Endothelial cell (in vitro differentiated cells): ENCODE measurements at places on chromosomes 1 and 21.

DNA sequence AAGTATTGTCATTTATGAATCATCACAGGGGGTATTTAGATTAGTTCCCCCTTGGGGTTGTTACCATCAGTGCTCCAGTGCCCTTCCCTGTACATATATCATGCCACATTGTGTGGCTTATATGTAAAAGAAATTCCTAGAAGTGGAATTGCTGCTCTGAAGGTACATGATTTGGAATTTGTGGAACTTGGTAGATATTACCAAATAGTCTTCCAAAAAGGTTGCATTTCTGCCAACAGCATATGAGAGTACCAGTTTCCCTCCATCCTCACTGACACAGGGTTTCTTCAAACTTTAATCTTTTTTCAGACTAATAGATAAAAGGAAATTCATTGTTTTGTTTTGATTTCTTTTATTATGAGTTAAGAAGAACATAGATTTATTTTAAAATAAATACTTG is 41.3 kb downstream of the AKNAD1 start:
- no peak for DNase-seq

GRCh38 chr1:158035976-158036583 is 42.6 kb downstream of the KIRREL1 start:
- DNase-seq: no peak

- DNase-seq: no peak
Observed at GRCh38 chr1:86852289-86852688, 61.6 kb downstream of the SELENOF start.

- no peak for DNase-seq
Observed at GRCh38 chr21:38325731-38326420, 69.1 kb downstream of the KCNJ15 start.

DNA sequence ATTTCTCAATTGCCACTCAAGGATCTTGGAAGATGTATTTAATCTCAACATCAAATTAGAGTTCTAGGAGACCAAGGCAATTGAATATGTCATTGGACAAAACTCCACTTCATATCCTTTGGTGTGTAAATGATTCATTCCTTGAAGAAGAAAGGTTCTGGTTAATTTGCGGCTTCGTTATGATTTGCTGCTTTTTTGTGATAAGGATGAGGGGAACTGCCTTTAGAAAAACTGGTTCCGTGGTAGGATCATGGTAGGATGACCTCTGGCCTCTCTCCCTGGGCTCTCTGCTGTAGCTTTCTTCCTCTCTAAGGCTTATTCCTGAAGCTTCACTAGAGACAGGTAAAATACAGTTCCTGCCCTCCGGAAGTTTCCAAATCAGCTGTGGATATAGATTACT is 51.5 kb upstream of the ERRFI1 start:
- DNase-seq: no peak

- no peak for DNase-seq
Observed at GRCh38 chr1:65759516-65759915, 33.2 kb upstream of the PDE4B start.

DNA sequence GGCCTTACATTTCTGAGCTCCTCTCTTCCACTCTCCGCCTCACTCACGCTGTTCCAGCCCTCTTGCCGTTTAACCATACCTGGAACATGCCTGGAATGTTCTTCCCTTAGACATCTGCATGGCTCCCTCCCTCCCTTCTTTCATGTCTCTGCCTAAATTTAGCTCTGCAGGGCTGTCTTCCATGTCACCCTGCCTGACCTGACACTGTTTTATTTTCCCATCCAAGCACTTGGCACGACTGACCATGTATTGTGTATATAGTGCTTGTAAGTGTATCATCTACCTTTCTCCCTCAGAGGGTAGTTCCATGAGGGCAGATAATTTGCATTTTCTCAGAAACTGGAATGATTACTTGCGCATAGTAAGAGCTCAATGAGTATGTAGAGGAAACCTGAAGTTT is 47.3 kb downstream of the ST6GALNAC3 start:
- no peak for DNase-seq

DNA sequence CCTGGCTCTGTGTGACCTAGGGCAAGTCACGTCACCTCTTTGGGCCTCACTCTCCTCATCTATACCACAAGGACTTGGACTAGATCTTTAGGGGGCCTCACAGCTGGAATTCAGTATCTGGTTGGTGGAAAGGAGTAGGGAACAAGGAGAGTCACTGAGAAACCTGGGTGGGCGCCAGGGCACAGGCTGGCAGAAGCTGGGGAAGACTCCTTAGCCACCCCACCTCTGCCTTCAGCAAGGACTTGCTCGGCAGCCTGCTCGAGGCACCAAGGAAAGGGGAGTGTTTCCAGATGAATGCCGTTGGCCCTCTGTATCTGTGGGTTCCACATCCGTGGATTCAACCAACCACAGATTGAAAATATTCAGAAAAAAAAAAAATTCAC is 1.2 kb upstream of the OPTC start:
- no peak for DNase-seq

DNA sequence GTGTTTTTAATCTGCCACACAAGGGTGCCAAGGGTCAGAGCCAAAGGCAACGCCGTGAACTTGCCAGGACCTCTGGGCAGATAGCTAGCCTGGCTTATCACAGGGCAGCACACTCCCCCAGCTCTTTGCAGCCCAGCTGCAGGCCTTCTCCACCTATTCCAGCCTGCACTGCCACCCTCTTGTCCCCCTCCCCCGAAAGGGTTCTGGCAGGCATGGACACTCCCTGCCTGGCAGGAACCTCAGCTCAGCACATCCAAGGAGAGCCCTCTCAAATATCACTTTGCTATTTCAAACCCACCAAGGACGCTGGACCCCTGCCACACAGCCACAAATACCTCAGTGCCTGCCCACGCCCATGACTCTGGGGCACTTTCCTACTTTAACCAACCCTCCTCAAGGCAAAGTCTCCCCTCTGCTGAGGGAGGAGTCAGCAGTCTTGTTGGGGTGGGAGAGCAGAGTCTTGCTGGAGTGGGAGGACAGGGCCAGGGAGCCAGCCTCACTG is 9.1 kb downstream of the SSBP3 start:
- no peak for DNase-seq

GRCh38 chr1:202081992-202082391 is 40.7 kb upstream of the GPR37L1 start:
- no peak for DNase-seq

GRCh38 chr1:21707086-21707840 is 38.1 kb upstream of the RAP1GAP start:
- DNase-seq: no peak

GRCh38 chr1:55993646-55994318 is 585.6 kb downstream of the PLPP3 start:
- no peak for DNase-seq

DNA sequence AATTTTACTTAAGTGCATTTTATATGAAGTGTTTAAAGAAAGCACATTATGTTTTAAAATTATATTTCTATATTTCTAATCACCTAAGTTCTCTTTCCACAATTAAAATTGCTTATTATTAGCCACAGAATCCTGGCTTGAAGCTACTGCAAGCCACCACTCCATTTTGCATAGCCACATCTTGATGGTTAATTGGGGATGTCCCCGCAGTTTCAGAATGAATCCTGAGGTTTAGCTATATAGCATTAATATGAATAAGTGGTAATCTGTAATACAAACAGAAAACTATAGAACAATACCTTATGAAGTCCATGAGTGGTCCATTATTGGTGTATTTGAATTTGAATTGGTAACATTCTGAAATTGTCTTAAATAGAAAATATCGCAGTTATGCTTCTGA is 11.6 kb upstream of the GOLPH3L start:
- DNase-seq: no peak

- DNase-seq: peak; percentile 30
Observed at GRCh38 chr1:154772606-154773506, 97.2 kb downstream of the KCNN3 start.

DNA sequence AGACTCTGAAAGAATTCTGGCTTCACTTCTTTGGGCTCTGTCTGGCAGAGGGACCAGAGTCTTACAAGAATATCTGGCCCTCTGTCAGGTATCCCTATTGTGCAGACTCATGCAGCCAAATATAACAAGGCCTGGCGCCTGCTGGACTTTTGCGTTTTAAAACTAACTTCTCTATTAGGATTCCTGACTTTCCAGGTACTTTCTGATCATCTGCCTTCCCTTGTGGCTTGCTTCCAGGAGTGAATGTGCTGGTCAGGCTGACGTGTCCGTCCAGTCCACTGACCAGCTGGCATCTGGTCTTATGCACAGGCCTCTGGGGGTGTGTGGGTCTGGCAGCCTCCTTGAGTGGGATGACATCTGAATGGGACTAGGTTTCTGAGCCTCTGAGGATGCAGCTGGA is 8.6 kb upstream of the RAB29 start:
- no peak for DNase-seq

DNA sequence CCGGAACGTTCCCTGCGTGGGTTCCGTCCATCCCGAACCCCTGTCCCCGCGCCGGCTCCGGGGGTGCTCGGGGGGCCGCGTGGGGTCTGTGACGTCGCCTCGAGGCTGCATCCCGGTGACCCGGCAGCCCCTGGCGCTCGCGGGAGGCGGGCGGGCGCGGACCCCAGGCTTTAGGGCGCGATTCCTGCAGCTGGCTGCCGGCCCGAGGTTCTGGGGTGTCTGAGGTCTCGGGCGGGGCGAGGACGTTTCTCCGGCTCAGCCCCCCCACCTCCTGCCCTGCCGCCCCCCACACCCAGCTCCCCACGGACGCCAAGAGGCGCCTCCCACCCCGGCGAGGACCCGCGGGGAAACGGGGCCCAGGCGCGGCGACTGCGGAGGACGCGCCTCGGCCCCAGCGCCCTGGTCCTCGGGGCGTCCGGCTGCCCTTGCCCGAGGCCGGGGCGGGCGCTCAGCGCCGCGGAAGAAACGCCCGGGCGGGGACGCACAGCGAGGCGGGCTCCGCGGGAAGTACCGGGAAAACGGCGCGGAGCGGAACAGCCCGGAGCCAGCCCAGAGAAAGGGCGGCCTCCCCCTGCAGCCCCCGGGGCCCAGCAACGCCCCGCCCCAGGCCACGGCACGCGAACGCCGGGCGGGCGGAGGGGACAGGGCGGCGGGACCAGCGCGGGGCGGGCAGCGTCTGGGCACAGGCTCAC is 1.3 kb upstream of the PCBP3 start:
- peak; percentile 25 for DNase-seq

DNA sequence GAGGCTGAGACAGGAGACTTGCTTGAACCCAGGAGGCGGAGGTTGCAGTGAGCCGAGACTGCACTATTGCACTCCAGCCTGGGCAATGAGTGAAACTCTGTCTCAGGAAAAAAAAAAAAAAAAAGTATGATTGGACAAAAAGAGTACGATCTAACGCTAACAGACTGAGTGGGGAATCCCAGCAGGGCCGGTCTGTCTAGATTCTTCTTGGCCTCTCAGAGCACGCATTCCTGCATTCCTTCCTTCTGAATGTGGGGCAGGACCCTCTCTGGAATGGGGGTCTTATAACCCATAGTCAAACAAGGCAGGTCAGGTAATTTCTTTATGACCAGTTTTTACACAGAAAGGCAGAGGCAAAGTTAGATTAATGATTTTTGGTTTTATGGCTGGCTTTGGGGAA is 92.0 kb upstream of the PPM1J start:
- no peak for DNase-seq

- no peak for DNase-seq
Observed at GRCh38 chr1:94772845-94773244, 47.3 kb upstream of the SLC44A3 start.

DNA sequence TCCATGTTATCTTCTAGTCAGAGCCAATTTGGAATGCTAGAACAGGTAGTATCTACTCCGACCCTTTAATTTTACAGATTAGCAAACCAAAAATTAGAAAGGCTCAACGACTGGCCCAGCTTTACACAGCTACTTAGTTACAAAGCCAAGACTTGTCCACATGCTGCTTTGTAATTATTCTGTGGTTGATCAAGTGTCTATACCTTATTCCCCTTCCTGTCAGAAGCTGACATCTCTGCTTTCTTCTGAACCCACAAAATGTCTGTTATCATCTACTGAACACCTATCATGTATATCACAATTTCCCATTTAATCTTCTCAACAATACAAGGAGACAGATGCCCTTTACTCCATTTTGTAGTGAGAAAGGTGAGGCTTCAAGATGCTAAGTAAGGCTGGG is 15.6 kb downstream of the TGFBR3 start:
- DNase-seq: no peak

DNA sequence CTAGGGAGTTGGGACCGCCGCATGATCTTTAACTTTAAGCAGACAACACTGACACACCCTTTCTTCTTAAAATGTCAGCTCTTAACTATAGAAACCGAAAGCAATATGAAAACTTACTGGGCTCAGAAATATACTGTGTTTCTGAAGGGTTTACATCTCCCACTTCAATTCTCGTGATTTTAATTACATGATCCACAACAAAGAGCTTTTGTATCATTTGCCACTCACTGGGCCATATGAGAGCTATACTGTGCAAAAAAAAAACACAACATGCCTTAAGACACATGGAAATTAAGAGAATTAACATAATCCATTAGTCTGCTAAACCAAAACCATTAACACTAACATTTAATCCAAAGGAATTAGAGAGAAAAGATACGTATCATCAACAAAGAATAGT is 35.0 kb upstream of the RAP1GAP start:
- no peak for DNase-seq

DNA sequence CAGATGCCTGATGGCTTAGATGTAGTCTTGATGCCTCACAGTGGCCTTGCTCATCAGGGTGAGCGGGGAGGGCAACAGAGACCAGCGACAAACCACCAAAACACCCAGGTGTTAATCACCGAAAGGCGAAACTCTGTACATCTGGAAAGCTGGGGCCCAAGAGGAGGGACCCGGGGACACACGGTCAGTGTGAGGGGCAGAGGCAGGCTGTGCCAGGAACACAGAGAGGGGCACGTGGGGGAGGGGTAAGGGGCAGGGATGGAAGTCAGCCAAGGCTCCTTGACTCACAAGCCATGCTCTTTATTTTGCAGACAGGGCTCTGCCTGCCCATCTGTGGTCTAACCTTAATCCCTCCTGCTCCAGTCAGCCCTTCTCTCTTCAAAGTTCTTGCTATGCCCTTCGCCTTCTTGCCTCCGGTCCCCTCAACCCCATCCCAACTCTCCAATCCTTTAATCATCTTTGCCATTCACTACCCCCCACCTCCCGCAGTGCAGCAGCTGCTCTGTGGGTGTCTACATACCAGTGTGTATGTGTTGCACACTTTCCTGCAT is 4.3 kb downstream of the MEF2D start:
- no peak for DNase-seq

- DNase-seq: peak; percentile 67
Observed at GRCh38 chr1:2311184-2312032, 79.9 kb downstream of the MORN1 start.

DNA sequence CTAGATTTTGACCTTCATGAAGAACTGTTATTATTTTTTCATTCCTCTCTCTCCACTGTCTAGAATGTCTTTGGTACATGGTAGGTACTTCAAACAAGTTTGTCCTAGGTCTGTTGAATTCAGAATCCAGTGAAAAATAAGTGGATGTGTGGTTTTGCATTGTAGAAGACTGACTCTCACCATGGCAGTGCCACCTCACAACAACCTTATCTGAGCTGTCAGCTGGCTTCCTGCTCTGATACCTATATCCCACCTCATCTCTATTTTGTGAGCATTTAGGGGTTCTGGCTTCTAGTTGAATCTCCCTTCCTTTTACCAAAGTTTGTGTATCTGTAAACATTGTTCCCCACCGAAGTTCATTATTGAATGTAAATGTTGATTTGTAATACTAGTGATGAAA is 9.1 kb downstream of the SWT1 start:
- no peak for DNase-seq

GRCh38 chr1:228903434-228904071 is 168.3 kb downstream of the RHOU start:
- DNase-seq: no peak

GRCh38 chr1:182292193-182292741 is 99.3 kb downstream of the GLUL start:
- DNase-seq: no peak

- no peak for DNase-seq
Observed at GRCh38 chr1:232845406-232845955, 40.3 kb downstream of the MAP10 start.

- no peak for DNase-seq
Observed at GRCh38 chr1:165960136-165960535, 132.7 kb downstream of the UCK2 start.
